ENCODE measurements at places on chromosomes 6 and 20.

GRCh38 chr20:37202267-37202943 is 23.1 kb upstream of the MROH8 start:
- DNase-seq: no peak

DNA sequence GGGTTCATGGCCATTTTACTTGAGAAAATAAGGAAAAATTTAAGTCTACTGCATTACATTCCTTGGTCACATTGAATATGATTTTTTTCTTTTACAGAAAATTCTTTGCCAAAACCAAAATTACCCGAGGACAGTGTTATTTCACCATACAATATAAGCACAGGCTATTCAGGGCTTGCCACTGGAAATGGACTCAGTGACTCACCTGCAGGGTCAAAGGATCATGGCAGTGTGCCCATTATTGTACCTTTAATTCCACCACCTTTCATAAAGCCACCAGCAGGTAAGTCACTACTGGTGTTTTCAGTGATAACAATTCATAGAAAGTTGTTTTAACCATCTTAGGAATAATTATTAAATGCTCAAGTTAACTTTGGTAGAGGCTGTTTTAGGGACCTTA is 16.2 kb downstream of the SOBP start:
- no peak for DNase-seq

GRCh38 chr6:157368359-157369049 is 12.5 kb upstream of the ZDHHC14 start:
- no peak for DNase-seq

DNA sequence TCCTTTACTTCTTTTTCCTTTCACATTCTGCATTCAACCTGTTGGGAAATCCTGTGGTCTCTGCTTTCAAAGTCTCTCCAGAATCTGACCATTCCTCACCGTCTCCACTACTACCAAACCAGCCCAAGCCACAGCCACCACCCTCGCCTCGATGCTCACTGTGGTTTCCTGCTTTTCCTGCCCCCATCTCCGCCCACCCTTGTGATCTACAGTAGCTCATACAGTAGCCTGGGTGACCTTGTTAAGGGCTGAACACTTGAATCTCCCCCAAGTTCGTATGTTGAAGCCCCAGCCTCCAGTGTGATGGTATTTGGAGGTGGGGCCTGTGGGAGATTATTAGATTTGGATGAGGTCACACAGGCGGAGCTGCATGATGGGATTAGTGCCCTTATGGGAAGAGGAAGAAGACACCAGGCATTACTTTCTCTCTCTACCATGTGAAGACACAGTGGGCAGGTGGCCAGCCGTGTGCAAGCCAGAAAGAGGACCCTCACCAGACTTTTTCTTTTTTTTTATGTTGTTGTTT is 189.0 kb upstream of the UST start:
- DNase-seq: no peak

DNA sequence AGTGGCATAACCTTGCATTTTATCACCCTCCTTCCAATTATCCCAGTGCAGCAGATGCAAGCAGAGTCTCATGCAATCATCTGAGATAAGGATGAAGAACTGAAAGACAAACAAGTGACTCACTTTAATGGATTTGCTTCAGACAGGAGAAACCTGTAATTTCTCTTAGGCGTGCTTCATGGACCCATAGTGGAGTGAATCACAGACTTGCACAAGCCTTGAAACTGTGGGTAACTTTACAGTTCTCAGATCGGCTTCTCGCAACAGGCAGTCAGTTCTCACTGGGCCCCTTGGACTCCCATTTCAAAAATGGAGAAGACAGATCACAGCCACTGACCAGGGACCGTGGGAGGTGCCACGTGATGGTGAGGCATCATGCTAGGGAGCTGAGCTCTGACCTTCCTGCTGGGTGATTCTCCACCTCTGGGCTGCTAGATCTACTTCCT is at the start of gene ADGRF4:
Gene ADGRF4, plus strand, starts transcription at position 239 of the 446 bp plus-strand sequence. CDS start 8,666 bp downstream, outside the sequence.
- no peak for DNase-seq

DNA sequence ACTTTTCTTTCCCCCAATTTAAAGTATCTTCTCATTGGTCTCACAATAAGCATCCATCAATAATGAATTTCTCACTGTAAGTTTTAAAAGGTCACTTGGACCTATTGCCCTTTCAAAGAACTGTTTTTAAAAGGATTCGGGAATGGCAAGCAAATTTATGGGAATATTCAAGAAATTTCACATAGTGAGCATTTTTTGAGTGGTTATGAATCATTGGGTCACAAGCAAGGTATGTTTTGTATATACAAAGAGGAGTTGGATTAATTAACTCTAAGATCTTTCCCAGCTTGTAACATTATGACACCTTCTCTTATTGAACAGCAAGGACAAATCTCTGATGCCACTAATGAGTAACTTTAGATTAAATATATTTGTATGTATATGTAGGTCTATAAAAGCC is 165.0 kb downstream of the MOXD1 start:
- no peak for DNase-seq

DNA sequence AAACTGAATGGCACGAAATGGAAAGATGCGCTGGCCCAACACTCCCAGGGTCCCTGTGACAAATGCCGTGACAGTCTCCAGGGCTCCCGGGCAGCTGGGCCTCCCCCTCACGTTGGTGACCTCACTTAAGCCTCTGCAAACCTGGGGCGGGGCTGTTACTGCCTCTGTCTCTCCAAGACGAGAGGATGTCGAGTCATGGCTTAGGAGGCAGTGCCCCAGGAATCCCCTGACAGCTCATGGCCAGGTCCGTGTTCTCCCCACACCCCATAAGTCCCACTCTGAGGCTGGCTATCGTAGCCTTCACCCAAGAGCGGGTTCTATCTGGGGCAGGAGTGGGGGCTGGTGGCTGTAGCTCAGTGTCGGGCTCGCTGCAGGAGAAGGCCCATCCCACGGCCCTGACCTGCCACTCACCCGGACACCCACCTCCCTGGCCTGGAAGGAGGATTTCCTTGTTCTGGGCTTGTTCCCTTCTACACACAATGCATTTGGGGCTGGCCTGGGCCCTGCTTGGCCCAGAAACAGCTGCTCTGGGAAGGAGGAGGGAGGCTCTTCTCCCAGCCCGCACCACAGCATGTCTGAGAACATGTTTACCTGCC is 5.6 kb upstream of the RPS21 start:
- no peak for DNase-seq

DNA sequence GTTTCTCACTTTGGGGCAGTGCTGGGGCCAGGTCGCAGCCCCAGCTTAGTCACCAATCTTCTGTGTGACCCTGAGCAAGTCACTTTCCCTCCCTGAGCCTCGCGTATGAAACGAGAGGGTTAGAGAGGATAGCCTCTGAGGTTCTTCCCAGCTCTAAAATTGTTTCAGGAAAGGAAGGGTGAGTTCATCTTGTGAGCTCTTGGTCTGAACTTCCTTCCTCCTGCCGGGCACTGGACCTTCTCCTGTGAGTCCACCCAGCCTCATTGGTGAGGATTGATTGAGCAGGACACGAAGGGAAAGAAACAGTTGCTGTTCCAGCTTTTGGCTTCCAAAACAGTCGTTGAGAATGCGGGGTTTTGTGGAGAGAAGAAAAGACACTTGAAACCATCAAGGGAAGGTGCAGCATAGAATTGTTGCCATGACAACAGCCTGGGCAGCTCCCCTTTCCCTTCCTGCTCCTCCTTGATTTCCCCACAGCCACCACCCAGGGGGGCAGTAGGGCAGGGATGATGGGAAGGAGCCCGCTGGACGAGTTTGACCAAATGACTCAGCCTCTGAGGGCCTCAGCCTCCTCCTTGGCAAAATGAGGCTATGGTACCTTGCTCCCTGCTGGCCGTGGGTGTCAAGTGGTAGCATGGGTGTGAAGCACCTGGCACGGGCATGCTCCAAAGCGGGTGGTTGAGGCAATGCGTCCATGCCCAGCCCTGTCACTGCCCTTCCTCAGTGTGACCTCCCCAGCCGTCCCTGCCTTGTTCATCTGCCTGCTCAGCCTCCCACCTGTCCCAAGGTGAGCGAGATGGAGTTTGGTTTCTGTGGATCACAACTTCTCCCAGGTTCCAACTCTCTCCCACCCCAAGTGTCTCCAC is 107.8 kb downstream of the CDC5L start:
- DNase-seq: no peak

DNA sequence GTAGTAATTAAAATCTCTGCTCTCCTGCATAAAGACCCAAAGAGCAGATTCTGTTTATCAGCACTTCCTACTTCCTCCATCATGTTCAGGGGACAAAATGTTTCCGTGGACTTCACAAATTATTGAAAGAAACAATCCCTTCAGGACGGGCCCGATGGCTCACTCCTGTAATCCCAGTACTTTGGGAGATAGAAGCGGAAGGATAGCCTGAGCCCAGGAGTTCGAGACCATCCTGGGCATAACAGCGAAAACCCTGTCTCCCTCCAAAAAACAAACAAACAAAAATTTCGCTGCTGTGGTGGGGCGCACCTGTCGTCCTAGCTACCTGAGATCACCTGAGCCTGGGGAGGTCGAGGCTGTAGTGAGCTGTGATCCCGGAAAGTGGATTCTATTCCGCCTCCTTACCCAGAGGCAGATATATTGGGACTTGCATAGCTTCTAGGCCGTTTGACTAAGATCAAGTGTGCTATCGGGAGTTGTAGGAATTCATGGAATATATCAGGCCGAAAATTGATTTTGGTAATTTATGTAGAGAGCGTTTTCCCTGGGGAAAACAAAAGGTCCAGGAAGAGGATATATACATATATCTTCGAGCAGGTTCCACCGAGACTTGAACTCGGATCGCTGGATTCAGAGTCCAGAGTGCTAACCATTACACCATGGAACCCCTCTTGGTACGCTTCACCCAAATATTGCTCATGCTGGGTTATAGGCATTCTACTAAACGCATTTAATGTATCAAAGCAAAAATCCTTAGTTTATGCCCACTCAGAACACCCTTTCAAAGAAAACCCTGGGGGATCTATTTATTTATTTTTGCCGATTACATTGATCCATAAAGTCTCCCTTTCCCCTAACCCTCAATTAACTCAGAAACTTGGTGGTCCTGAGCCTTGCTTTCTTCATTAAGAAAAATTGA is 74.5 kb upstream of the ZNF184 start:
- DNase-seq: no peak

DNA sequence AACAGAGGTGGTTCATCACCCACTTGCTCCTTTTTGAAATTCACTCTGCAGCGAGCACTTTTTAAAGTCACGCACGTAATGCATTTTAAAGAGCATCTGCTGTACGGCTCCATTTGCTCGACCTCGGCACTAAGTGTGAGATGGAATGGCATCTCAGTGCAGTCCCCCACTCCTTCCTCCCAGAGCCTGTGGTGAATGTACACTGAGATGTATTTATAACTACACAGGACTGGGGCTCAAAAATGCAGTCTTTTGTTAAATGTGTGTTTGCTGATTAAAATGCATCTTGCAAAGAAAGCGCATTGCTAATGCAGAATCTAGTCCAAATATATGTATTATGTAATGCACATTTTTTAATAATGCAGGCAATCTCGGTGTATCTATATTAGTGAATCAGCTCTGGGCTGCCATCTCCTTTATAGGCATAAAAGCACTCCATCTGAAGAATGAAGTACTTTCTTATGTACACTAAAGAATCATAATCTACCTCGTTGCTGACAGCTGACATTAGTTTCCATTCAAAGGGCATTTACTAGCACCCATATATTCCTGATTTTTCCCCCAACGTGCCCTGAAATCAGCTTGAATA is 14.0 kb downstream of the GNAS-AS1 start:
- DNase-seq: no peak

GRCh38 chr6:62391358-62391757 is 105.3 kb upstream of the KHDRBS2 start:
- DNase-seq: no peak

GRCh38 chr6:167472148-167472547 is 147.3 kb downstream of the TTLL2 start:
- no peak for DNase-seq

- DNase-seq: no peak
Observed at GRCh38 chr20:15618110-15618509, 955.1 kb downstream of the KIF16B start.

- no peak for DNase-seq
Observed at GRCh38 chr6:53018446-53018845, 23.4 kb upstream of the GSTA4 start.

GRCh38 chr6:29726571-29727194 is 3.4 kb downstream of the HLA-F start:
- no peak for DNase-seq

DNA sequence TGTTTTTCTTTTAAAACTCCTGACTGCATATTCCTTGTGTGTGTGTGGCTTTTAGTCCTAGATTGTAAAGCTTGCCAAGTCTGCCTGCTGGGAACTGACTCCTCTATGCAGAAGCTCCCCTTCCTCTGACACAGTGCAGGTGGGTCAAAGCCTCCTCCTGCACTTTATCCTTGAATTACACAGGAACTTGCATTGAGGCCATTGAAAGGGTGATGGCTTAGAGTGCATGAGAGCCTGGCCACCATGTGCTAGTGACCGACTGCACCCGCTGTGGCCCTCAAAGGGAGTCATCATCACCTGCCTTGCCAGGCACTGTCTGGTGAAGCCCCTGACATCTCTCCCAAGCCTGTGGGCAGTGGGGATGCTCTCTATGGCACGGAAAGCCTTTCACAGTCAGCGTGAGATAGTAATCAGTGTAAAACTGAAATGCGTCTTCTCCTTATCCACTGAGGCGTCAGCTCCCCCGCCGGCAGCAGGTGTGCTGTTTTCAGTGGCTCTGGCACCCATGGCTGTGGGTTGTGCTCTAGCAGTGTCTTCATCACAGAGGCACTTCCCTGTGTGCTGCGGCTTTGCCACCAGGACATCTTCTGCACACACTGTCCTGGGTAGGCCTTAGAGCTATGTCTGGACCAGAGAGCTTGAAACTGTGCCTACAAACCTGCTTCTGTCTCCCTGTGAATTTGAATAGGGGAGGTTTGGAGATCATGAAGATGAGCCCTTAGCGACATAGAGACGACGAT is 87.9 kb downstream of the THBS2 start:
- no peak for DNase-seq

GRCh38 chr6:145275787-145276186 is 459.5 kb downstream of the EPM2A start:
- DNase-seq: no peak

DNA sequence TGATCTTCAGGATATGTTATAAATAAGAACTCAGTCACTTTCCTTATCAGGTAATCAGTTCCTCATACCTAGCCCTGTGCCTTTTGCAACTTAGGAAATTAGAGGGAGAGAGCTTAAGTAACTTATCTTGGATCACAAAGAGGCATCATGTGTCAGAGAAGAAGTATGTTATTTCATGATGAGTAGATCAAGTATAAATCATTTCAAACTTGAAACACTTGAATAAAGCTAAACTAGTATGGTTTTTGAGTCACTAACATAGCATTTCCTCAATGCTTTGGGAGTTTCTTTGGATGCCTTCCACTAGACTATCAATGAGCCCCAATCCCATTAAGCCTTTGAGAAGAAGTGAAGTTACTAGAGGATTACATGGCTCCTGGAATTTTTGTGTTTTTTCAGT is 102.6 kb upstream of the TNFAIP3 start:
- DNase-seq: no peak

- DNase-seq: no peak
Observed at GRCh38 chr6:129124347-129124746, 241.4 kb downstream of the LAMA2 start.

Measured in activated CD8-positive, alpha-beta memory T cell treated with anti-CD3 and anti-CD28 coated beads for 4 hours (primary cell).